AG08396 (cell line): ENCODE measurements at places on chromosomes 11 and 22.
A peak's percentile ranks its signal among the peaks of the same experiment; 100 is the strongest.

- no peak for DNase-seq
Observed at GRCh38 chr22:47593911-47594311, 831.5 kb downstream of the TBC1D22A start.

- no peak for DNase-seq
Observed at GRCh38 chr11:124878759-124879492, 13.7 kb downstream of the ROBO3 start.

DNA sequence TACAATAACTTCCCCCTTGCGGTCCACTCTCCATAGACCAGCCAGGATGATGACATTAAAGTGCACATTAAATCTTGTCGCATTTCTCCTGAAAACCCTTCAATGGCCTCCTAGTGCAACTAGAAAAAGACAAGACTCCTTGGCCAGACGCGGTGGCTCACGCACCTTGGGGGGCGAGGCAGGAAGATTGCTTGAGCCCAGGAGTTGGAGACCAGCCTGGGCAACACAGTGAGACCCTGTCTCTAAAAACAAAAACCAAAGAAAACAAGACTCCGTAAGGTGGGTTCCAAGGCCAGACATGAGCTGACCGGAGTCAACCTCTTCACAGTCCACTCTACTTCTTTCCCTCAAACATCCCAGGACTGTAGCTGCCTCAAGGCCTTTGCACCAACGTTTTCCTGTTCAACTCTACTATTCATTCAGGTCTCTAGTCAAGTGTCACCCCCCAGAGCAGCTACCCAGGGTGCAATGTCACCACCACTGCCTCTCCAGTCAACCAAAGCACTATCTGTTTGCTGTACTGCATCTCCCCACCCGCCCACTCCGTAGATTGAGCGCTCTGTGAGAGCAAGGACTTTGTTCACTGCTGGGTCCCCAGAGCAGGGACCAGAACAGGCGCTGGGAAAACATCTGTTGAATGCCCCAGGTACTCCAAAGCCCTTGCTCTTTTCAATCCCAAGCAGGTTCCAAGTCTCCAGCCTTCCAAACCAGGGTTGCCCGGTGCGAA lies 739 bp downstream of the ZMAT5 start:
- no peak for DNase-seq

GRCh38 chr11:120021978-120022377 lies 115.9 kb downstream of the TRIM29 start:
- no peak for DNase-seq

- DNase-seq = no peak
Observed at GRCh38 chr22:47219789-47220188, 457.3 kb downstream of the TBC1D22A start.

DNA sequence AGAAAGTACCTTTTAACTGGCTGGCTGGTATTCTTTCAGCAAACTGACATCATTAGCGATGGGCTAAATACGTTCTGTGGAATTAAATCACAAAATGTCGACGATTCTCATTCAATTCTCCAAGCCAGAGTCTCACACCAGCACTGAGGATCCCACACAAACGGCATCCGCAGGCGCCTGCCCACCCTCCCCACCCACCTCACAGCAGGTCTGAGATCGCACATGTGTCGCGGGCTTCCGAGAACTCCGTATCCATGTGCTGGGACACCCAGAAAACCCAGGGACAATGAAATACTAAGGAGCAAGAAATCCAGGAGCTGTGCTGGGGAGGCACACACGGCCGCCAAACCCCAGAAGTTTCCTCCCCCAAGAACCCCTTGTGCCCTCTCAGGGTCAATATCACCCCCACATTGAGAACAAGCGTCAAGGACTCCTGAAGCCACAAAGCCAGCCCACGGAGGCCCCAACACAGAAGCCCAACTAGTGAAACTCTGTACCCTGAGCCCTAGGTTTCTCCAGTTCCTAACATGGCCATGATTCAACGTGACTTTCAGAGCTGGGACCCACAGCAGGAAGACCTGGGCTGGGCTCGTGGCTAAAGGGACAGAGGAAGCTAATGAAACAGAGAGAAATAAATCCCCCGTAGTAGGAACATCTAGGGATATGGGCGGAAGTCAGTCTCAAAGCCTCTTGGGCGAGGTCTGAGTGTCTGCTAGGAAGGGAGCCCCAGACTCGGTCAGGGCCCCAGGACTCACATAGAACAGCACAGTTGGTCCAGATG lies 8.0 kb downstream of the TOLLIP start:
- no peak for DNase-seq

DNA sequence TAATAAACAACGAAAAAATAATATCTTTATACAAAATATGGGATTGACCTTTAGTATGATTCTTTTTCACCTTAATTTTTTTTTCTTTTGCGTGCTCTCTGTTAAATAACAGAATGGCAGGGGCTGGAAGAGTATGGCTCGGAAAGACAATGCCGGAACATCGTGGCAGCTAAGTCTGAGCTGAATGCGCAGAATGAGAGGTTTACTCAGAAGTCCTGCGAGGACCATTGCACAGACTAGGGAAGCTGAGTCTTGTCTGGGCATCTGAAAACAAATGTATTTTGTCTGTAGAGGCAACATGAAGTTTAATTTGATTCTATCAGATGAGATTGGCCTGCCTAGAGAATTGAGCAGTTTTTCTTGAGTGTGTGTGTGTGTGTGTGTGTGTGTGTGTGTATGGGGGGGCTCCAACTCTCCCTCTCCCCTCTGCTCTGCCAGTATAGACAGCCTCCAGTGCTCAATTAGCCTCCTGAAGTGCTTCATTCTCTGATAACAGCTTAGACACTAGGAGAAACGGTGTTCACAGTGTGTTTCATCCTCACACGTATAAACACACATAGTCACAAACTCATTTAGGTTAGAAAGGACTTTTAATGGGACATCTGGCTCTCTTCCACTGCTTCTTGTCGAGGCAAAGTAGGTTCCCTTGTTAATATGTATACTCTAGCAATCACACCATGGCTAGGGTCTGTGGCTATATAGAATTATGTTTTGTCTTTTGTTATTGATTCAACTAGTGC lies 244.3 kb upstream of the SORL1-AS1 start:
- DNase-seq = no peak

- DNase-seq = peak; percentile 70
Observed at GRCh38 chr11:73493956-73494598, 103.8 kb downstream of the FAM168A start.

GRCh38 chr11:76856106-76856505 lies 4.6 kb upstream of the ACER3 start:
- DNase-seq = no peak

DNA sequence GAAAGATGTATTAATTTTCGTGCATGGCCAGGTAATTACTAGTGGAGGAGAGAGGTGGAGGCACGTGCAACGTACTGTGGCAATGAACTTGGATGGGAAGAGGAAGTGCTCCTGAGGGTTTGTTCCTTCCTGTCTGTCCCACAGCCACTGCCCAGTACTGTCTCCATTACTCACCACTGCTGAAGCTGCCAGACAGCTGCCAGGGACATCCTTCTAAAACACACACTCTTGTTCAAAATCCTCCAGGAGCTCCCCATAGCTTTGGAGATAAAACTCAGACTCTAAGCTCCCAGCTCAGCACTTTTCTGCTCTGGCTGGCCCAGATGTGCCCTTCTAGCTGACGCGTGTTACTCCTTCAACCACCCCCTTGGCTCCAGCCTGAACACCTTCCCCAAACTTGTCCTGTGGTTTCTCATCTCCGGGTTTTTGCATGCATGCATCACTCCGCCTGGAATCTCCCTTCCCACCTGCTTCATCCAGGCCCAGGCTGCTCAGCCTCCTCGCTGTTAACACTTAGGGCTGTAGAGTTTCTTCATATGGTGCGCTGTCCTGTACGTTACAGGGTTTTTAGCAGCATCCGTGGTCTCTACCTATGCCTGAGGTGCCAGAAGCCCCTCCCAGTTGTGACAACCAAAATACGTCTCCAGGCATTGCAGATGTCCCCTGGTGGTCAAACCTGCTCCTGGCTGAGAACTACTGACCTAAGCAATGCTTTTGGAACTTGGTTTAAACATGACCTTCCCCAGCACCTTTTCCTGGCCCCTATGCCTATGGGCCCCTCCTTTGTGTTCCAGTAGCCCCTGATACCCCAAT lies 69.5 kb downstream of the C11orf91 start:
- no peak for DNase-seq

- DNase-seq = no peak
Observed at GRCh38 chr11:13259374-13259773, 18.2 kb upstream of the BMAL1 start.

DNA sequence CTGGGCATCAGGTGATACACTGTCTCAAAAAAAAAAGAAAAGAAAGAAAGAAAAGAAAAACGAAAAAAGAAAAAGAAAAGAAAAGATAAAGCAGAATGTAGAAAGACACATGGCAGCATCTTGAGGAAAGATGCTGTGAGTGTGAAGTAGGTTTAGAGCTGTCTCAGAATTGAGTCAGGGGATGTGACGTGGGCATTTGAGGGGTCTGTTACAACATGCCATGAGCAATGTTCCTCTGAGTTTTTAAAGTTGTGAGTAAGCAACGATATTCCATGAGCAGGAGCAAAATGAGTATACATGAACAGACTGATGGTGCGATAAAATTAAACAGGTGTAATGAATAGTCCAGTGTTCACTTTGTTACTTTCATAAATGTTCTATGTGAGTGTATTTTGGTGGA lies 11.3 kb upstream of the QSER1 start:
- DNase-seq = no peak

GRCh38 chr11:103892603-103893002 lies 143.8 kb upstream of the DDI1 start:
- peak; percentile 34 for DNase-seq

- no peak for DNase-seq
Observed at GRCh38 chr22:27765706-27766291, 35.8 kb downstream of the MN1 start.

DNA sequence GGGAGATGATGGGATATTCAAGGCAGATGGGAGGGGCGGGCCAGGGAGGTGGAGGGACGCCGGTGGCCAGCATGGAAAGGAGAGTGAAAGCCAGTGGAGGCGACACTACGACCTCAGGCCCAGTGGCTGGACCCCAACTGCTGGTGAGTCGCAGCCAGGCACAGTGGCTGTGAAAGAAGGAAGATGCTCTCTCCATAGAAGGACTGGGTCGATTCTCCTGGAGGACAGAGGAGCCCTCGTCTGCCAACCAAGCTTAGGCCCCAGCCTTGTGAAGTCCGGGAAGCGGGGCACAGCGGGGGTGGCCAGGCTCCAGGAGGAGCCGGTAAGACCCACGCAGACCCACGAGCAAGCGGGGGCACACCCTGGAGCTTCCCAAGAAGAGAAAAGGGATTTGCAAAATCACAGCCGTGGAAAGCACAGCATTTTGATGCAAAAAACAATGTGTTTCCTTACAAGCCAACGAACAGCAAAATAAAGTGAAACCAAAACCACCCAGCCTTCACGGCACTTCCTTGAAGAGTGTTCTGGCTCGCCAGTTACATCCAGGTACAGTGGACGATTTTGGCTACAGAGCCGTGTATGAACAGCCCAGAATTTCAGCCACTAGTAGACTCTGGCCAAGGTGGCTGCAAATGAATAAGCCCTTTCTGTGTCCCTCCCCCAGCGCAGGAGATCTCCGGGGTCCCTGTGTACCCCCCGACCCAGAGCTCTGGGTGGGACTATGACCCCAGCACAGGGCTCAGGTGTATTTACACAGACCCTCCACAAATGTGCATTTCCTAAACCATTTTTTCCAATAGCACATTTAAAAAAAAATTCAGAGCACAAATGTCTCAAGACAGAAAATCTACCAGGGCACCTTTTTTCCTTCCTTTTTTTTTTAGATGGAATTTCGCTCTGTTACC lies 96.9 kb downstream of the TRMU start:
- no peak for DNase-seq

DNA sequence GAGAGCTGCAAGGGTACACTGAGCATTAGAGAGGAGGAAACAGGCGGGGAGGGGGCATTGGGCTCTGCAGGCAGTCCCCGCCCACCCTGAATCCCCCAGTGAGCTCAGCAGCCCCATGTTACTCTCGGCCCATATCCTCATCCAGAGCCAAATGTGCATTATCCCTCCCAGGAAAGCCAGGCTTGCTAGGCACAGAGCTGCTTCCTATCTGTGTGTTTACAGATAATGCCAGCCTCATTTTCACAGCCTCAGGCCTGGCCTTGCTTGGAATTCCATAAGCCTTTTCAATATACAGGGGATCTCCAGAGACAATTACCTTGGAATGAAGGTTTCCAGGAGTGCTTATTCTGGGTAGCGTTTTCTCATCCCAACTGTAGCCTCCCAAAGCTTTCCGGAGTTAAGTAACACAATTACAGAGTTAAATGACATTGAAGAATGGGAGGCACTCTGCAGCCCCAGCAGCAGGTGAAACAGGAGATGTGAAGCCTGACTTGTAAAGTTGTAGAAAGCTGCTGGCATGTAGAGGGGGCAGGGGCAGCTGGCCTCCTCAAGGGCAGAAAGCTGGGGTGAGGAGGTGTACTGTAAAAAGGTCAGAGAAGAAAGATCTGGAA lies 91.5 kb upstream of the TBCEL start:
- DNase-seq = no peak

- DNase-seq = peak; percentile 20
Observed at GRCh38 chr11:78453140-78453935, 35.7 kb upstream of the GAB2 start.

GRCh38 chr11:26027887-26028286 lies 304.0 kb upstream of the ANO3 start:
- DNase-seq = no peak

DNA sequence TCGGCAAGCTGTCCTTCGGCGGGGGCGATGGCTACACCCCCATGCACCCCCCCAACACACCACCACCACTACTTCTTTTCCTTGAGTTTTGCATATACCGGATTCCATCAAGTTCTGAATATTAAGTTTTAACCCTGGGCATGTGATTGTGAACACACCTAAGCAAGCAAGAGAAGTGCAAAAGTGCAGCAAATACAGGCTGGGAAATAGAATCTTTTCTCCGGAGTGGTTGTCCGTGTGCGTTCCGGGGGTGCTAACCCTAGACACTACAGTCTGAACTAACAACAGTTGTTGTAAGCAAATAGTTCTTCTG lies 574 bp downstream of the PRSS23 start:
- no peak for DNase-seq

DNA sequence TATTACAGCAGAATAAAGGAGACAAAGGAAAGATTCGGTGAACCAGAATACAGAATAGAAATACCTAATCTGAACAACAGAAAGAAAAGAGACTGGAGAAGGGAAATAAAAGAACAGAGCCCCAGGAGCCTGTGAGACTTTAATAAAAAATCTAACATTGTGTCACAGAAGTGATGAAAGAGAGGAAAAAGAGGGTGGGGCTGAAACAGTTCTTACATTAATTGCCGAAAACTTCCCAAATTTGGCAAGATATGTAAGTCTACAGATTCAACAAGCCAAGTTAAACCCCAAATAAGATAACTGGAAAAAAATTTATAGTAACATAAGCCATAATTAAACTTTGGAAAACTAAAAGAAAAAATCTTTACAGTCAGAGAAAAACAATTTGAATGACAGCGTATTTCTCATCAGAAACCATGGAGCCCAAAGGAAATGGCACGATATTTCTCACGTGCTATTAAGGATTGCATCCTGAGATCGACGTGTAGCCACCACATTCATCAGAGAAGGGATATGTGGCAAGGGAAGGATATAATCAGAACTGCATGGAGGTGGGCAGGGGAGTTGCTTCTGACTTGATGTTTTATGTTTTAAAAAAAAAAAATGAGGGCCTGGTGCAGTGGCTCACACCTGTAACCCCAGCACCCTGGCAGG lies 73.9 kb downstream of the SGSM3 start:
- DNase-seq = no peak
